ENCODE measurements at places on chromosomes 5 and 9.

GRCh38 chr5:133992429-133993155, 12.2 kb downstream of the VDAC1 start:
- DNase-seq = no peak

GRCh38 chr9:137892424-137893191, 15.0 kb downstream of the CACNA1B start:
- no peak for DNase-seq

- peak; percentile 23 for DNase-seq
Measured at GRCh38 chr5:81971111-81971711, 612 bp upstream of the ATG10 start.

- no peak for DNase-seq
Measured at GRCh38 chr9:29717631-29718030, 2144.3 kb upstream of the C9orf72 start.

GRCh38 chr5:44225231-44226160, 163.7 kb downstream of the FGF10 start:
- DNase-seq = no peak

GRCh38 chr9:35958104-35958837, at the start of gene OR2S2:
Gene OR2S2, minus strand, starts transcription at chr9:35958154. Its CDS starts 56 bp downstream, at chr9:35958098.
- no peak for DNase-seq

- DNase-seq = peak; percentile 80
Measured at GRCh38 chr9:128006332-128006996, 25.7 kb upstream of the EEIG1 start.

GRCh38 chr5:76958991-76959767, 6.3 kb downstream of the CRHBP start:
- no peak for DNase-seq

GRCh38 chr9:38144421-38144820, 75.4 kb upstream of the SHB start:
- no peak for DNase-seq

GRCh38 chr9:15310107-15310850, 3.3 kb upstream of the TTC39B start:
- DNase-seq = no peak

- DNase-seq = peak; percentile 46
Measured at GRCh38 chr5:171122372-171122771, 186.7 kb upstream of the TLX3 start.

DNA sequence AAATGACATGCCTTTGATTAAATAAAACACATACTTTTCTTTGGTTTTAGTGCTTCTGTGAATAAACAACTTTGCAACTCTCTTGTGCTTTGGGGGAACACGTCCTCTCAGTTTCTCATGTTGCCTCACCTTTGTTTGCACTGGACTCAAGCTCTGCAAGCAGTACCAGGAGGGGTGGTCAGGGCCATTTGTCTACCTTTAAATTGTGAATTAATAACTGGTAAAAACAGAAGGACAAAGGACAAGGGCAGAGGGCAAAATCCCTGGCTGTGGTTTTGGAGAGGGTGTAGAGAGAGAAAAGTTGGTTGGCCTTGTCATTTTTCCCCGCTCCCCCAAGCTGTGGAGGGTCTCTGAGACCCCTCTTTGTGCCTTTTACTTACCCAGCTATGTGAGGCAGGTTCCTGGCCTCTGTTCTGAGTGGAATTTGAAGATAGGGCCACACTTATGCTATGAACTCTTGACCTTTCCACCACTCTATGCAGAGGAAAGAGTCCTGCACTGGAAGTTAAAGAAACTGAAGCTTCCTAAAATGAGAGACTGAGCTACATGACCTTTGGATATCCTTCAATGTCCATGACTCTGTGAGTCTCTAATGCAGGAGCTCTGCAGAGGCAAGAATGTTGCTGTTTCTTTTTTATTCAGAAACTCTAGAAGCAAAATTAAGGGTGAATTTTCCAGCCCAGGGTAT, 55.1 kb upstream of the MOCS2 start:
- DNase-seq = no peak

DNA sequence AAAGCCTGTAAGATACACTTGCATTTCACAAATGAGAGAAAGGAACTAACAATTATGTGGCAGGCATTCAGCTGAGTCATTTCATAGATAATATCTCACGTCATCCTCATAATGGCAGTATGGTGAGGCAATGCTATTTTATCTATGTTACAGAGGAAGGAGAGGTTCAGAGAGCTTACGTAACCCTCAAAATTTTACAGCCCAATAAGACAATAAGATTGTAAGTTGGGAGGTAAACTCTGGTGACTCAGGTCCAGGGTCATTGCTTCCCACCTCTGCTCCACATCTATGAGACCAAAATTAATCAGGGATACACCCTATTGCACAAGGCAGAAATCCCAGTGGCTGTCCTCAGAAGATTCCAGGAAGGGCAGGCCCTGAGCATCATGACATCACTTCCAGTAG, 309.7 kb downstream of the NSG2 start:
- DNase-seq = no peak

DNA sequence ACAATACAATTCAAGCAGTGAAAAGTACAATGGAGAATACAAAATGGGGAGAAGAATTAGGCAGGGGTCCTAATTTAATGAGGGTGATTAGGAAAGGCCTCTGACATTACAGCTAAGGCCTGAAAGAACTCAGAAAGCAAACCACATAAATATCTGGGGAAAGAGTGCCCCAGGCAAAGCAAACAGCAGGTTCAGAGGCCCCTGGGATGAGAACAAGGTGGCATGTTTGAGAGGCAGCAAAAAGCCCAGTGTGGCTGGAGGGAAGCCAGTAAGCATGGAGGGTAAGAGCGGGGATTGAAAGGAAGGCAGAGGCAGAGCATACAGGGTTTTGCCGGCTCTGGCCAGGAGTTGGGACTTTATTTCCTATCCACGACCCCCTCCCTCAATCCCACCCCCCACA, 33.4 kb upstream of the VDAC1 start:
- no peak for DNase-seq

- peak; percentile 45 for DNase-seq
Measured at GRCh38 chr9:121620777-121621449, 30.5 kb upstream of the DAB2IP start.

- no peak for DNase-seq
Measured at GRCh38 chr9:5536684-5537083, 26.4 kb downstream of the PDCD1LG2 start.

DNA sequence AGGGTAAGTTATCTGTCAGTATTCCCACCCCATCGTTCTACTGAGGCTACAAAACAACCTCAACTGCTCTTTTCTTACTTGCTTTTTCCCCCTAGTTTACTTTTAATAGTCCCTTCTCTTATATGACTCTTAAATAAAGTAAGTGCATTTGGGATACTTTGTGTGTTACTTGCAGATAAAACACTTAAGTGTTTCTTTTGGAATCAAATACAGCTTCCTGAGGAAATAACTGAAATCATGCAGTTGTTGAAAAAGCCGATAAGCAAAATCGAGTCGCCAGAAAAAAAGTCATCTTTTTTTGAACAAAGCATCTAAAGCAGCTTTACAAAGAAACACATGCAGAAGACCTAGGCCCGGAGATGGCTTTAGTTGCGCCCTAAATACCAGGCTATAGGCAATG, 53.5 kb upstream of the EPB41L4A start:
- no peak for DNase-seq

GRCh38 chr5:54541823-54542783, 24.5 kb downstream of the SNX18 start:
- peak; percentile 31 for DNase-seq

- no peak for DNase-seq
Measured at GRCh38 chr5:20420991-20421595, 433.1 kb upstream of the CDH18 start.

DNA sequence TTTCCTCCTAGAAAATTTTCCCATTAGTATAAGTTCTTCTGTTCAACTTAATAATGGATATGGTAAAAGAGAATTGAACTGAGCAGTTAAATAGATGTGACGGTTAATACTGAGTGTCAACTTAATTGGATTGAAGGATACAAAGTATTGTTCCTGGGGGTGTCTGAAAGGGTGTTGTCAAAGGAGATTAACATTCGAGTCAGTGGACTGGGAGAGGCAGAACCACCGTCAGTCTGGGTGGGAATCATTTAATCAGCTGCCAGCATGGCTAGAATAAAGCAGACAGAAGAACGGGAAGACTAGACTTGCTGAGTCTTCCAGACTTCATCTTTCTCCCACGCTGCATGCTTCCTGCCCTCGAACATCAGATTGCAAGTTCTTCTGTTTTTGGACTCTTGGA, 689.6 kb upstream of the CDH10 start:
- DNase-seq = no peak

DNA sequence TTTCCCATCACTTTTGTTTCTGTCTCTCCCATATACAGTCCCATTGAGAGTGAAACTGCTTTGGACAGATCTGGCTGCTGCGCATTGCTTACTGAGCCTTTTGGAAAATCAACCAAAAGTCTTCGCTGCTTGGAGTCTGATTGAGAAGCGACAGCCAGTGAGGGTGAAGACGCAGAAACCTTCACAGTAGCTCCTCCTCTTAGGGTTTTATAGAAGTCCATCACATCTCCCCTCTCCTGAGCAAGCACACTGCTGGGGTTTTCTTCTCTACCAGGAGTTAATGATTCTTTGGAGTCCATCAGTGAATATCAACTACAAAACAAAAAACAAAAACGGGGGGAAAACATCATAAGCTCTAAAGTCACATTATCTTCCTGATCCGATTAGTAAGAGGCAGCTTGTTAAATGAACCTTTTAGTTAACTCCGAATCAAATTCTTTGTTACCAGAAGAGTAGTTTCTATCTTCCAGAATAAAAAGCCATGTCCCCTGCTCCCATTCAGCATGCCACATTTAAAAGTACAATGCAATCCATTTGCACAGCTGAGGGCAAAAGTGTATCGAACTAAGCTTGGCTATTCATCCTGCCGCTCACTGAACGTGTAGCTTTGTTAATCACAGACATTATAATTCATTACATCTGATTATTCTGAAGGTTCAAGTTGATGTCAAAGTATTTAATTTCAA, 2.8 kb downstream of the NR3C1 start:
- DNase-seq = peak; percentile 64

GRCh38 chr5:148697809-148698196, 43.5 kb upstream of the HTR4 start:
- no peak for DNase-seq

DNA sequence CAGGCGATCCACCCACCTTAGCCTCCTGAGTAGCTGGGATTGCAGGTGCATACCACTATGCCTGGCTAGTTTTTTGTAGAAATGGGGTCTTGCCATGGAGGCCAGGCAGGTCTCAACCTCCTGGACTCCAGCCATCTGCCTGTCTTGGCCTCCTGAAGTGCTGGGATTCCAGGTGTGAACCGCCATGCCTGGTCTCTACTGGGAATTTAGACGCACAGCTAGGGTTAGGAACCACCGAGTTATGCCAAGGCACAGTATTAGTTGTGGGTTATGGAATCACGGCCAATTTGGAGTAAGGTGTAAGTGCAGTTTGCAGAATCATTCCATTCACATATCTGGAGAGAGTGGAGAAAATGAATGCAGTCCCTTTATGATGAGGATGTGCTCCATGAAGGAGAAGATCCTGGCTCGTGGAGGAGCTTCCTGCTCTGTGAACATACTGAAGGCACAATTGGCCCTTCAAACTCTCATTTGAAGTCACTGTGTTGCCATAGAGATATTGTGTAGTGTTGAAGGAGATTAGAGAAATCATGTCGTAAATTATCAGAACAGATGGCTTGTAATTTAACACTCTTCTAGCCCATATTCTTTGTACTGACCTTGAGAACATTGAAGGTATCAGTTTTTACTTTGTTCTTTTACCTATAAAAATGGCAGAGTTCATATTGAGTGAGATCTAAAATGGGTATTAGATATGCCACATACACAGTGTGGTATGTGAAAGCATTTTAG, 18.8 kb downstream of the TRIO start:
- no peak for DNase-seq

GRCh38 chr9:36698984-36699383, 126.3 kb downstream of the MELK start:
- no peak for DNase-seq

GRCh38 chr9:34777666-34778065, 67.7 kb upstream of the CCL21 start:
- no peak for DNase-seq

GRCh38 chr5:172115541-172115982, 72.5 kb downstream of the STK10 start:
- no peak for DNase-seq

All from T47D (cell line).